ENCODE measurements at places on chromosomes 7 and 10.

- DNase-seq, result no peak
Measured at GRCh38 chr10:88076027-88076880, 212.8 kb downstream of the PTEN start.

DNA sequence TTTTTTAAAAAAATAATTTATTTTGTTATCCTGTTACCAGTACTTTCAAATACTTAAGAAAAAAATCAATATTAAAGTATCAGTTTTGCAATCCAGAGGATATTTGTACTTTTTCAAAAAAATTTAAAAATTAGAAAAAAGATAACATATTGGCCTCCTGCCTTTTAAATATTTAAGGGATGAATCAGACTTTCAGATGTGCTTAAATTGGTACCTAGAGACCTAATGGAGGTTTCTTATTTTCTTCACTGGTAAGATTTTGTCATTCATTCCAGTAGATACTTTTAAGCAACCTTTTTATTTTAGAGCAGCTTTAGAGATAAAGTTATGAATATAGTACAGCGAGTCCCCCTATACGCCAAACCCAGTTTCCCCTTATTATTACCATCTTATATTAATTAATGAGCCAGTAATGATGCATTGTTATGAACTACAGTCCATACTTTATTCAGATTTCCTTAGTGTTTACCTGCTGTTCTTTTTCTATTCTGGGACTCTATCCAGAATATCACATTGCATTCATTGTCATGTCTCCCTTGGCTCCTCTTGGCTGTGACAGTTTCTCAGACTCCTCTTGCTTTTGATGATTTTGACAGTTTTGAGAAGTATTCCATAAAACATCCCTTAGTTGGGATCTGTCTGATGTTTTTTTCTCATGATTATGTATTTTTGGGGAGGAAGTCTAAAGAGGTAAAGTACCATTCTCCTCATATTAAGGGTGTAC lies 34.2 kb downstream of the BICC1 start:
- DNase-seq, result no peak

- DNase-seq, result no peak
Measured at GRCh38 chr10:29415876-29416275, 127.0 kb downstream of the LYZL1 start.

- DNase-seq, result no peak
Measured at GRCh38 chr10:129937351-129937751, 26.7 kb downstream of the EBF3 start.

- DNase-seq, result no peak
Measured at GRCh38 chr10:70381471-70382421, 679 bp downstream of the LRRC20 start.

- no peak for DNase-seq
Measured at GRCh38 chr7:106775552-106775936, 89.5 kb upstream of the PIK3CG start.

DNA sequence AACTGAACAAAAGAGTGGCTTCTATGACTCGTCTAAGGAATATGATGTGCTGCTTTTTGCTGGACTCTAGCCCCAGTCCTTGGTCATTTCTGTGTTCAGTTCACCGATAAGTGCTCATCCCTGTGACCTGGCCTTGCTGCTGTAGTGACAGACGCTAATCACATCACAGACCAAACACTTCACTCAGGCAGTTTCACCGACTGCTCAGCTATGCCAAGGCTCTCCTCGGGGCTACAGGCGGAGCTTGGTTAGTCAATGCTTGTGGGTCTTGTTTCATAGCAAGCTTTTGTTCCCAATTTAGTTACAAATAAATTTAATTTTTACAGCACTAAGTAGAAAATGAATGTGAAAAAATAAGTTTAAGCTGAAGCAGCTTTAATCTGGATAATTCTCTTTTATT lies 190.8 kb upstream of the PRKCQ start:
- DNase-seq, result no peak

DNA sequence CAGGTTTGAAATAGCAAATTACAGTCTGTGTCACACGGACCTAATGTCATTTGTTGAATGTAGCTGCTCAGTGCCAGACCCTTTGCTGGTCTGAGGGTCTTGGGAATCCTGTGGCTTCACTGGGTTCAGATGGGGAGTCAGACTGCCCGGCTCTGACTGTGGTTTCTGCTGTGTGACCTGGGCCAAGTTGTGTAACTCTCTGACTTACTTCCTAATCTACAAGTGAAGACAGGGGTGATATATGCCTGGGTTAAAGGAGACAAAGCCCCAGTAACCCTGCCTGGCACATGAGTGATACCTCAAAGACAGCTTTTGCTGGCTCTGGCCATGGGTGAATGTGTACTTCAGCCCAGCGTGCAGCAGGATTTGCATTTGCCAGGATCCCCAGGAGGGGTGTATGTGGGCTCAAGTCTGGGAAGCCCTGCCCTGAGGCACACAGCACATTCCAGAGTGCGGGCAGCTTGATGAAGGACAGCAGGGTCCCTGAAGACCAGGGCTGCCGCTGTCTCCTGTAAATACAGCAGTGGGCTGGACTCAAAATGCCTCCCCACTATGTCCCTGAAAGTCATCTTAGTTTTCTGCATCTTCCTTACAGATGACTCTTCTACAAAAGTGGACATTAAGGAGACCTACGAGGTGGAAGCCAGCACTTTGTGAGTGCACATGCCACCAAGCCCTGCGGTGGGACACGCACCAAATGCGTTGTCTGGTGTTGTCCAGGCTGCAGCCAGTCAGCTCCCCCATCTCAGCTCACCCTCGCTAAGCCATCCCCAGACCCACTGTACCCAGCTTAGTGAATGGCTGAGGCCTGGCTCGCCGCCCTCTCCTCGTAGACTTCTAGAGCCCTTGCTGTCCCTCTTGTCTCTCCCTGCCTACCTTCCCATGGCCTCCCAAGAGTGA lies 16.4 kb downstream of the NACAD start:
- DNase-seq, result no peak

GRCh38 chr10:82251222-82251906 lies 376.4 kb downstream of the NRG3 start:
- DNase-seq, result no peak

DNA sequence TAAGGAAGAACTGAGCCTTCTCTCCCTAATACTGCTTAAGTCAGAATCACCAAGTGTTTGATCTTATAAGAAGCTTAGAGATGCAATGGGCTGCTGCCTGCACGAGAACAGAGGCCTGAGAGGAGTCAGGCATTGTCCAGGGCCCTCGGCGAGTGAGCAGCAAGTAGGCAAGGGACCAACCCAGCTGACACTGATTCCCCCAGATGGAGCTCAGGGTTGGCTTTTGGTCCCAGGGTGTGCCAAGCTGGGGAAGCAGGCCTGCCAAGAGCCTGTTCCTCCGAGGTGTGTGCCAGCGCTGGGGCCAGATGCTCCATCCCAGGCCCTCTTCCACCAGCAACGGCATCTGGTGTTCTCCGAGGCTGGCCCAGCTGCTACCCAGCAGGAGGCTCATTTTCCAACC lies 222.0 kb upstream of the ZMIZ1 start:
- no peak for DNase-seq

GRCh38 chr10:71458387-71458786 lies 61.7 kb downstream of the CDH23 start:
- DNase-seq, result no peak

DNA sequence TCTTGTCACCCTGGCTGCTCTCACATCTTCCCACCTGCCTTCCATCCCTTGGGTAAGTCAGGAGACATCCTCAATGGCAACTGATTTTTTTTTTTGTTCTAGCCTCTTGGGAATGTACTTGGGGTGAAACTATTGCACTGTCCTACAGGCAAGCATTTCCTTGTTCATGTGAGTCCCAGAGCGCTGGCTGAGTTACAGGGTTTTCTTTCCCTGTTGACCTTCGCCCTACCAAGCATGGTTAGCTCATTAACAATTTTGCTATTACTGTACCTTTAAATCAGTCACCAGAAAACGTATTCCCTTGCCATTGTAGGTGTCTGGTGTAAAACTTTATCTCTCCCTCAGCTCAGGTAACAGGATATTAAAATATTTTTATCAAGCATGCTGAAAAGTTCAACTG lies 98.9 kb downstream of the PRLHR start:
- DNase-seq, result no peak

GRCh38 chr7:142581341-142581740 lies 167.9 kb upstream of the PRSS1 start:
- no peak for DNase-seq

DNA sequence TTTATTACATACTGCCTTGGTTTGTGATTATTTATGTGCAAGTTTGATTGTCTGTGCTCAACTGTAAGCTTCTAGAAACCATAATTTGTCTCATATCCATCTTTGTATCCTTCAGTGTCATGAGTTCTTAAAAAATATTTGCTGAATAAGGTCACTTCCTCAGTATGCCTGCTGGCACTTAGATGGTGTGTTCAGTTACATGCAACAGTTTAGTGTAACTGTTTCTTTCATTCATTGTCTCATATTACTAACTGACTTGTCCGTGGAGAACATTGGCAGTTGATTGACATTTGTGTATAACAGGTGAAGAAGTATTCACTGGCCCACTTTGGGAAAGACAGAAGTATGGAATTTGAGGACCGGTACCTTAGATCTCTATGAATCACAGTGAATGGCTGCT lies 236.9 kb downstream of the PRKG1 start:
- DNase-seq, result no peak

- DNase-seq, result no peak
Measured at GRCh38 chr10:121823993-121824463, 103.8 kb downstream of the ATE1 start.

GRCh38 chr10:8852546-8852945 lies 798.1 kb downstream of the GATA3 start:
- no peak for DNase-seq

- DNase-seq, result no peak
Measured at GRCh38 chr10:49269523-49269922, 29.4 kb upstream of the C10orf71 start.

- DNase-seq, result no peak
Measured at GRCh38 chr10:80281784-80282765, 7.4 kb downstream of the MAT1A start.

DNA sequence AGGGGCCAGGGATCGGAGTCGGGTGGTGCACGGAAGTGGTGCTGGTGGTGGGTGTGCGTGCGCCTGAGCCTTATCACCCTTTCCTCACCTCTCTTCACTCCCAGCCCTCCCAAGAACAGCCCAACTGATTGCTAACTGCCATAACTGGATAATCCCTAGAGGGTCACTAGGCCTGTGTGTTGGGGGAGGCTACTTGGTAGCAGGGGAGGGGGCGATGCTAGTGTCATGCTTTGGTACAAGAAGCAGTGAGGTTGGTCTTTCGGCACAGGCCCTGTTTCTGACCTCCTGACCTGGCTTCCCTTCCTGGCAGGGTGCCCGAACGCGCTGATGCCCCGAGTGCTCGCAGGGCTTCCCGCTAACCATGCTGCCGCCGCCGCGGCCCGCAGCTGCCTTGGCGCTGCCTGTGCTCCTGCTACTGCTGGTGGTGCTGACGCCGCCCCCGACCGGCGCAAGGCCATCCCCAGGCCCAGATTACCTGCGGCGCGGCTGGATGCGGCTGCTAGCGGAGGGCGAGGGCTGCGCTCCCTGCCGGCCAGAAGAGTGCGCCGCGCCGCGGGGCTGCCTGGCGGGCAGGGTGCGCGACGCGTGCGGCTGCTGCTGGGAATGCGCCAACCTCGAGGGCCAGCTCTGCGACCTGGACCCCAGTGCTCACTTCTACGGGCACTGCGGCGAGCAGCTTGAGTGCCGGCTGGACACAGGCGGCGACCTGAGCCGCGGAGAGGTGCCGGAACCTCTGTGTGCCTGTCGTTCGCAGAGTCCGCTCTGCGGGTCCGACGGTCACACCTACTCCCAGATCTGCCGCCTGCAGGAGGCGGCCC lies 652 bp downstream of the KAZALD1 start:
- no peak for DNase-seq

GRCh38 chr7:116339564-116339963 lies 129.2 kb downstream of the TES start:
- DNase-seq, result no peak

GRCh38 chr10:388661-389045 lies 253.4 kb downstream of the ZMYND11 start:
- DNase-seq, result no peak

DNA sequence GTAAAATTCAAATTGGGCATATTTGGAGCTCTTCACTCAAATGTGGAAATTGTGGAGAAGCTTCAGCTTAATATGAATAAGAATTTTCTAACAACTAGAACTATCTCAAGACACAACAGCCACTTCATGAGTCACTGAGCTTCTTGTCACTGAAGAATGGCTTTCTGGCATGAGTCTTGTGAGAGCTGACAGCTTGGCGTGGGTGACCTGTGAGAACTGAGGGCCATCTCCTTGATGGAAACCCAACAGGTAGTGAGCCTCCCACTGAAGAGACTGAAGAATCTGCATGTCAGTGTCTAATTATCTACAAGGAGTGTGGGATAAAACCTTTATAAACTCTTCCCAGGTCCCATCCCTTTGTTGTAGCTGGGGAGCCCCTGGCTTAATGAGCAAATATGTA lies 66.0 kb downstream of the CLEC2L start:
- no peak for DNase-seq

DNA sequence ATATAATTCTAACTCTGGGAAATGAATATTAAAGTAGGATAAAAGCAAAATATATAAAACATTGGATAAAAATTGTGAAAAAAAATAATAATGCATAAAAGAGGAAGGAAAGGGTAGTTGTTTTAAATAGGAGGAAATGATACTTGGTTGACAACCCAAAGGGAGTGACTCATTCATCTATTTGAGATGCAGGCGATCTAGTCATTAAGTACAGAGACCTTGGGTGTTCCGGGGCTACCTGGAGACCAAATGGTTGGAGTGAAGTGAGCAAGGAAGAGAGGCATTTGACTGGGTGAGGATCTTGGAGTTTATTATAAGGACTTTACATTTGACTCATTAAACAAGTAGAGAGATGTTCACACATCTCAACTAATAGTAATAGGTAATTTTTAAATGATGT lies 111.0 kb downstream of the LRRTM3 start:
- no peak for DNase-seq

DNA sequence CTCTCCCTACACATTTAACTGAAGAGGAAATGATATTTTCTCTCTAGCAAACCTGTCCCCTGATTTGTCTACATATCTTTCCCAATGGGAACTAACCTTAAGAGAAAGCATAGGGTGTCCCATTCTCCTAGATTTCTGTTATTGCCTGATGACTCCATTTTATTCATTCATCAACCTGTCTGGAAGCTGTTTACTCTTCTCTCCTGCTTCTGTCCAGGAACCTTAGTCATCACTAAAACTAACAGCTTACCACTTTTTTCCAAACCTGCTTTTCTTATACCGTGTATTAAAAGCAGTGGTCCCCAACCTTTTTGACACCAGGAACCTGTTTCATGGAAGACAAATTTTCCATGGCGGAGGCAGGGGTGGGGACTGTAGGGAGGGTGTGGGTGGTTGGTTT lies 473.3 kb upstream of the PCDH15 start:
- no peak for DNase-seq

DNA sequence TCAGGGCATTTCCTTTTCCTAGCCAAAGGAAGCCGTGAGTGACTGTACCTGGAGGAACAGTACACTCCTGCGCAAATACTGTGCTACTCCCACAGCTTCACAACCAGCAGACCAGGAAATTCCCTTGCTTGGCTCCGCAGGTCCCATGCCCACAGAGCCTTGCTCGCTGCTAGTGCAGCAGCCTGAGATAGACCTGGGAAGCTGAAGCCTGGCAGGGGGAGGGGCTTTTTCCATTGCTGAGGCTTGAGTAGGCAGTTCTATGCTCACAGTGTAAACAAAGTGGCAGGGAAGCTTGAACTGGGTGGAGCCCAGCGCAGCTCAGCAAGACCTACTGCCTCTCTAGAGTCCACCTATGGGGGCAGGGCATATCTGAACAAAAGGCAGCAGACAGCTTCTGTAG lies 291.2 kb downstream of the HGF start:
- DNase-seq, result no peak

GRCh38 chr10:132652446-132652845 lies 114.9 kb downstream of the INPP5A start:
- no peak for DNase-seq

GRCh38 chr10:43683451-43684291 lies 35.0 kb upstream of the ZNF32 start:
- DNase-seq, result no peak

GRCh38 chr7:35799846-35800717 lies 775 bp upstream of the SEPTIN7 start:
- DNase-seq, result peak; percentile 63

Data from stimulated activated CD8-positive, alpha-beta memory T cell treated with anti-CD3 and anti-CD28 coated beads, Interleukin-7, amount 100 ng/mL, for 1 hour (primary cell).